ENCODE measurements at places on chromosomes 6 and 20.

DNA sequence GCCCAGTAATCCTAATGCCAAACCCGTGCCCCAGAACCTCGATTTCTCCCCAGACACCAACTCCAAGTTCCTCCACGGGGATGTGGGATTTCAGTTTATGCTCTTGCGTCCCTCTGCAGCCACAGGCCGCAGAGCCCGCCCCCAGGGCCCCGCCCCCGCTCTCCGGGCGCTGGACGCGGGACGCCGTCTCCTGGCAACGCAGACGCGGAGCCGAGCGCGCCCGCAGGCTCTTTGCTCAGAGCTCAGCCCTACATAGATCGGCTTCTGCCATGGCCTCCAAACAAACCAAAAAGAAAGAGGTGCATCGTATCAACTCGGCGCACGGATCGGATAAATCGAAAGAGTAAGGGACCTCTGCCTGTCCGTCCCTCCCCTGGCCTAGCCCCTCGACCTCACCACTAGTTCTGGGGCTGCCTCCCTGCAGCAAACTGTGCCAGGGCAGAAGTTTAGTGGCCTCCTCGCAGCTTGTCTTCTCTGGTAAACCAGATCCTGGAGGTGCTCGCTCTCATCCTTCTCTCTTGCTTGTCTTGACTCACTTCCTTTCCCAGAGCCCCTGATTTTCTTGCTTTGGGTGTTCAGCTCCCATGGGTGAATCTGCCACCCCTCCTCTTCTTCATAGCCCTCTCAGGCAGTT lies at the start of gene ADGB:
Gene ADGB (plus strand): TSS at position 201 of the 634 bp plus-strand sequence. CDS start 69 bp downstream, at position 270.
- DNase-seq, result no peak

DNA sequence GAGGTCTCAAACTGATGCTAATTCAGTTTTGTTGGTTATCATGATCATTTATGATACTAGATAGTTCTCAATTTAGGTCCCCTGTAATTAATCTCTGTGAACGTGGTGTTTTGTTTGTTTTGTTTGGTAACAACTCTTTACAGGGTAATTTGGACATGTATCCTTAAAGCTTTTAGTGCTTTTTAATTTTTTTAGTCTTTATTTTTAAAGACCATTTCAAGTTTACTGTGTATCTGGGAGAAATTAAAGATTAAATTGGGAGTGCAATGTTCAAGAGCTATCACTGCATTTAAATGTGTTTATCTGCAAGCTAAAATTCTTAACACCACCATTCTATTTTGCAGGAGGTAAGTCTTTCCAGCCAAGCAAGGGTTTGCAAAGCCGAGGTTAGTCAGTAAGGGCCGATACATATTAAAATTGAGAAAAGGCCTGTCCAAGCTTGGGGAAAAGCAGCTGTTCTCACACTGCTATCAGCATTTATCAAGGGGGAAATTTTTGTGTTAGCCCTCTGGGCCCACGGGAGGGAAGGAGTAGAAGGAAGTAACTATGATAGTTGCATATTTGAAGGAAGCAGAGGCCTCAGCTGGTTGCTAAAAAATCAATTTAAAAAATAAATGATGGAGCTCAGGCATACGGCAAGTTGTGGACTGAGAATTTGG lies 59.3 kb upstream of the ZNF217 start:
- no peak for DNase-seq

- DNase-seq, result peak; percentile 54
Observed at GRCh38 chr20:62409931-62410745, 3.1 kb upstream of the CABLES2 start.

DNA sequence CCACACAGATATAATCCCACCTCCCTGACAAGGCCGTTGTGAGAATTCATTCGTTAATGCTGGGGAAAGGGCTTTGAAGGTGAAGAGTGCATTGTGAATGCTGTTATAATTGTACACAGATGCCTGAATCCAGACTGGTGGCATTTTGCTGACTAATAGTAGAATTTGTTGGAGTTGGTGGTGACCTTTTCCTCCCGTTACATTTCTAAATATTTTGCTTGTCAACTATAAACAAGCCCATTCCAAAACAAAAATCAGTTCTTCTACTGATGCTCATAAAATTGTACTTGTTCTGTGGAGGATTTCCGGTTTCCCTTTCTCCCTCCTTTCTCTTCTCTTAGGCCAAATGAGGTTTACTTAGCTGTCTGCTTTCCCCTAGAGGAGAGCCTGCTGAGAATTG lies 253.1 kb upstream of the SUPT3H start:
- DNase-seq, result no peak

- DNase-seq, result no peak
Observed at GRCh38 chr6:50049829-50050228, at the start of gene DEFB112. TSS of gene DEFB112 (minus strand) at chr6:50049929. CDS start at chr6:50049869, 60 bp downstream.

- DNase-seq, result no peak
Observed at GRCh38 chr20:50654904-50655303, 36.4 kb downstream of the RIPOR3 start.

DNA sequence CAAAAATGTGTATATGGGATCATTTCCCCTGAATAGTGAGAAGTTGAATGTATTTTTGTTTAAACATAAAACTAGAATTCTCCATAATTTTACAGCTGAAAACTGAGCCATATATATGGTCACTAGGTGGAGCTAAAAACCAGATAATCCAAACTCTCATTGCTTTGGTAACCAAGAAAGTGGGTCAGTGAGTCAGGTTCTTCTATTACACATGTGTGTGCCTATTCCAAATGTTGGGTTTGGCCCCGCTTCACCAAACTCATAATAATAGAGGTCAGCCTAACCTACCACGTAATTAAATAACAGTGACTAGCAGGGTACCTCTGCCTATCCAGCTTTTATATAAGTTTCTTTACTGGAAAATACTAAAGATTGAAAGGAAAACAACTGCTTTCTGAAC lies 19.3 kb upstream of the RNGTT start:
- DNase-seq, result no peak

DNA sequence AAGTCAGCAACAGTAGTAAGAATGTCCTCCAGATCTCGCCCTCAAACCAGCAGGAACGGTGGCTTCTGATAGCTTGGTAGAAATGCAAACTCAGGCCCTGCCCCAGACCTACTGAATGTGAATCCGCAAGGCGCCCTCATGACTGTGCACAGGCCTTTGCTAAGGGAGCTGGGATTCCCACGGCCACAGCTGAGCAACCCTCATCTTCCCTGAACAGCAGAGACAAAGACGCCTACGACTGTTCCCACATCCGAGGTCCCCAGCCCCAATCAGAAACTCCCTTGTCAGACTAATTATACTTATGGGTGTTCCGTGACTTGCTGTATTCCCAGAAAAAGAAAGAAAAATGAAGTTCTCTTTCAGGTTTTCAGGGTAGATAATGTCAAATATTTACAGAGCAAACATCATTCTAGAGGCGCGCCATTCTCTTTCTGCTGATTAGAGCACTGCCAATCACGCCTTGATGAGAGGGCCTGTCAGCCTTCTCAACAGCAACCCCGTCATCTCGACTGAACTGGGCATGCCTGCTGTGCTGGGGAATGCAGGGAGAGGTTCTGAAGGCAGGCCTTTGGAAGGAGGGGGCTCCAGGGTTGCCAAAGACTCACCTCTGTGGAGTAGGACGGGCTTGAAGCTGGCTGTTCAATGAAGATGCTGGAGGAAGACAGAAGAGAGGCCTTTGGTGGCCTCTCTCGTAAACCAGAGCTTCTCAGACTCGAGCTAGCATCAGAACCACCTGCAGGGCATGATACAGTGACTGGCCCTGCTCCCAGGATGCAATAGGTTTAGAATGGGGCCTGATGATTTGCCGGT lies 79.9 kb downstream of the ZNF217 start:
- no peak for DNase-seq

DNA sequence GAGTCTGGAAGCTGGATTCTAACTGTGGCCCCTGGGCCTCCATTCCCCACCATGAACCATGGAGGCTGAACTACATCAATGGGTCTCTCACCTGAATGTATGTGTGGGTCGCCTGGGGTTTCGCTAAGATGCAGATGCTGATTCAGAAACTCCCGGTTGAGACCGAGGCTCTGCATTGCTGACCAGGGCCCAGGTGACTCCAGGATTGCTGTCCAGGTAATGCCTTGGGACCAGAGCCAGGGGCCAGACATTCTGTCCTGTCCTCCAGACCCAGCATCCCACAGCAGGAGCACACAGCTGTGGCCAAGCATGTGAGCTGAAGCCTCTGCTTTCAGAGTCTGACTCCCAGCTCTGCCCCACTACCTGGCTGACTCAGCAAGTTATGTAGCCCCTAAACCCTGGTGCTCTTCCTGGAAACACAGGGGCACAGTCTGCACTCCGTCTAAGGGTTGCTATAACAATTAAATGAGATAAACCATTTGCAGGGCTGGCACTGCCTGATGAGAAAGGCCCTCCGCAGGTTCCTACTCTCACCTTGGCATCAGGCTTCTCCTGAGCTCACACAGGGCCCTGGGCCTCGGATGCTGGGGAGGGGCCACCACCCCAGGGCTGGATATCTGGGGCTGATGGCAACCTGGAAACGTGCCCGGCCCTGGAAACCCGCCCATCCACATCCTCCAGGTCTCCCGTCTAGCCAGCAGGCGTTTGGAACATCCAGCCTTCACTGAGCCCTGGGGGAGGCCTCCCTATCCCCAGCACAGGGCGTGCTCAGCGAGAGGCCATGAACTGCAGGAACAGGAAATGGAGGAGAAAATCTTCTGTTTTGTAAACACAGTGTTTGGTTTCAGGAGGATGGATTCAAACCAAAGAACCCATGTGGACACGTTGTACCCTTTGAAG lies 175.7 kb downstream of the DLL1 start:
- DNase-seq, result no peak

DNA sequence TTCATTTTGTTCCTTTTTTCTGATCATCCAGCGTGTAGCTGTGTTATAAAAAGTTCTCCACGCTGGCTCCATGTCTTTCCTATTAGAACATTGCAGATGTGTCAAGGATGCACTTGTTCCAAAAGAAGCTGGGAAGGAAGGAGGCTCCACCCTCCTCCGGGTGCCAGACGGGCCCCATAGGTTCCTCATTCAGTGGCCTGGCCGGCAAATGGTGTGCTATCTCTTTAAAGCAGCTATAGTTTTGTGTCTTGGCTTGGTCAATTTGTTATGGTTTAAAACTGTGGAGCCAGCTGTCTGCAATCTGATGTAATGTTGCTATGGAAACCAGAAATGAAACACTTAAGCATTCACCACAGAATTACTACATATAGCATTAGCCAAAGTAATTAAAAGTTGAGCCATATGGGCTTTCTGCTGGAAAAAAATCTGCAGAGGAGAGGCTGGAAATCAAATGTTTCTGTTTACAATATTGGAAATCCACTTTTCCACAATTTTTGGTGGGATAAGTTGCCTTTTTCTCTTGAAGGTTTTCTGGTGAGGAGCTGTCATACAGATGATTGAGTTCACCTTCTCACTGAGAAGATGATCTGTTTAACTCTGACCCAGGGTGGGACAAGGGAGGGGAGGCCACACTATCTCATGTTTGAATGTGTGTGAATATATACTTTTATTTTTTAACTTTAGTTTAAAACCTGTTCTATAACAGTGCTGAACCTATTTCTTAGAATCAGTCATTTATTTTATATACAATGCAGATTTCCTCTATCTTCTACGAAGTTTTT lies 167.4 kb downstream of the SASH1 start:
- no peak for DNase-seq

DNA sequence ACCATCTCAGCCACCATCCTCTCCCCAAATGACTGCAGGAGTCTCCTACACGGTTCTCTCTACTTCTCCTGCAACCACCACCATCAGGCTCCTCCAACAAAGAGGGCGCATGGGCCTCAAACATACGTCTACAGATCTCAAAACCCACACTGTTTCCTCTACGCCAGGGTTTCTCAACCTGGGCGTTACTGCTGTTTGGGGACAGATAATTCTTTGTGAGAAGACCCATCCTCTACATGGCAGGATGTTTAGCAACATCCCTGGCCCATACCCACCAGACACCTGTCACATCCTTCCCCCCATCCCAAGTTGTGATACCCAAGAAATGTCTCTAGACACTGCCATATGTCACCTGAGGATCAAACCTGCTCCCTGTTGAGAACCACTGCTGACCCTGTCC lies 45.0 kb downstream of the ELMO2 start:
- peak; percentile 47 for DNase-seq

- DNase-seq, result no peak
Observed at GRCh38 chr6:144350528-144350880, 65.4 kb downstream of the UTRN start.

- DNase-seq, result no peak
Observed at GRCh38 chr20:50153153-50153499, 397 bp downstream of the PEDS1 start.

DNA sequence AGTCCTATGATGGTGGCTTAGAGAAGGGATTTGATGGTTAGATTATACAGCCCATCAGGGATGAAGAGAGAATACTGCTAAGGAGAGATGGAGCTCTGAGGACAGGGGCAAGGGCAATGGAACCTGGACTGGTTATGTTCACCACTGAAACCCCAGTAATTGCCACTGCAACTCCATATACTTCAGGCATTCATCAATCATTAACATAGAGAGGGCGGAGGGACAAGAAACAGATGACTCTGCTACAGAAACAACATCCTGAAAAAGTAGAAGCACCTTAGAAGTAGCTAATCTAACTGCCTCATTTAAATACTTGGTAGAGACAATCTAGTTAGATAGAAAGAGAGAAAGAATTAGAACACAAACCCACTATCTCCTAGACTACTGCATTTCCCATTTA lies 89.8 kb downstream of the MDN1 start:
- DNase-seq, result no peak

GRCh38 chr20:56621730-56622129 lies 7.4 kb upstream of the TFAP2C start:
- DNase-seq, result no peak

DNA sequence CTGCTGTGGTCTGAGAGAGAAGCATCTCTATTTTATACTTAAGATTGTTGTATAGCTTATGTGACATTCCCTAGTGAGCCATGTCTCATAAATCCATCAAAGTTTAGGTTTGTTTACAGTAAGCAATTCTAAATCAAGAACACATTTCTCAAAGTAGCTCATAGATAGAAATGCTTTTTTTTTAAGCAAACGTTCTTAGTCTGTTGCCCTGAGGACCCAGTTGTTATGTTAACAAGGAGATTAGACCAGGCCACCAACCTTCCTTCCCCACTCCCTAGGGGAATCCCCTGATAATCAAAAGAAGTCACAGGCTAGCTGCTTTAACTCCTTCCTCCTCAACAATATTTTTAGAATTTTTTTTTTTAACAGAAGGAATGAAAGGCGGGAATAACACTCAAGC lies 169.0 kb downstream of the FUT9 start:
- no peak for DNase-seq

GRCh38 chr6:167152862-167153261 lies 4.9 kb downstream of the GPR31 start:
- DNase-seq, result peak; percentile 40

DNA sequence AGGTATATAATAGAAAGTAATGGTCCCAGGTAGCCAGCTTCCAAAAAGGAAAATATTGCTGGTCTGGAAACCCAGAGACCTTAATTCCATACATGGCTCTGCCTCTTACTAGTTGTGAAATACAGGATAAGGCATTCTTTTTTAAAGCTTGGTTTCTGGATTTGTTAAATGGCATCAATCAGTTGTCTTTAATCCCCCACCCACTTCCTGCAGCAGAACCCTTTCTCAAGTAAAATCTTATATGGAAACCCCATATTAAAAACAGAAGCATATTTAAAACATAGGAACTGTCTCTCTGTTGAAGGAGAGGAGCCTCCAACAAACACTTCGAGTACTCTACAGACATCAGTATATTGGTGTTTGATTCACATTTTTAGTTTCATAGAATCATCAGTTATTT lies 6.2 kb upstream of the LCA5 start:
- DNase-seq, result no peak
